T-helper 1 cell (primary cell): ENCODE measurements at places on chromosomes 2 and 18.

DNA sequence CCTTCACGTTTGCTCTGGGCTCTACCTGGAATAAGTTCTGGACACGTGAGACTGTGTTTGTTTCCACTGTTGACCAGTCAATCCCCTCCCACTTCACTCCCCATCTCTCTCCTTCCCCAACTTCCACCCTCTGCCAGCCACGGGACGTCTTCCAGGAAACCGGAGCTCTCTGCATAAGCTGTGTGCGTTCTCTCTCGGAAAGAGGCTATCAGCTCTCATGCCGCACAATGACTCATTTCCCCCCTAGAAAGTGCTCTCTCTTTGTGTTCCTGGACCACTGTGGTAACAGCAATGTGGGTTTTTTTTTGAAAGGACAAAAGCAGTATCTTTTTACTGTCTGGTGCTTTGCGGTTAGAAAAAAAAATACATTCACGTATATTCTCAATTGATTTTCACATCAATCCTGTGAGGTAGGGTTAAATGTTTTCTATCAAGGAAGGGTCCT lies 10.2 kb downstream of the PROKR1 start:
- no peak for DNase-seq

DNA sequence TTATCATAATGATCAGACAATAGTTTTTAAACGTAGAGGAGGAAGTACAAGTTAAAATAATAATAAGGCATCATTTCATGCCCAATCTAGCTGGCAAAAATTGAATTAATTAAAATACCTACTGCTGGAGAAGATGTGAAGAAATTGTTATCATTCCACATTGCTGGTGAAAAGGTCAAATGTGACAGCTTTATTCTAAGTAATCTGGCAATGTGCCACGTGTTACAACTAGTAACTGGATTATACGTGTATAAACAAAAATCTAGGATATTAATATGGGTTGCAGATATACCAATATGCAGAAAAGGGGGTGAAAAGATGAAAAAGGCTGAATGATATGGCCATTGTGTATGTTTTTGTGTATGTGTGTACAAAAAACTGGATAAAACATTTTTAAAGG lies 32.4 kb downstream of the SMAD2 start:
- DNase-seq: no peak

DNA sequence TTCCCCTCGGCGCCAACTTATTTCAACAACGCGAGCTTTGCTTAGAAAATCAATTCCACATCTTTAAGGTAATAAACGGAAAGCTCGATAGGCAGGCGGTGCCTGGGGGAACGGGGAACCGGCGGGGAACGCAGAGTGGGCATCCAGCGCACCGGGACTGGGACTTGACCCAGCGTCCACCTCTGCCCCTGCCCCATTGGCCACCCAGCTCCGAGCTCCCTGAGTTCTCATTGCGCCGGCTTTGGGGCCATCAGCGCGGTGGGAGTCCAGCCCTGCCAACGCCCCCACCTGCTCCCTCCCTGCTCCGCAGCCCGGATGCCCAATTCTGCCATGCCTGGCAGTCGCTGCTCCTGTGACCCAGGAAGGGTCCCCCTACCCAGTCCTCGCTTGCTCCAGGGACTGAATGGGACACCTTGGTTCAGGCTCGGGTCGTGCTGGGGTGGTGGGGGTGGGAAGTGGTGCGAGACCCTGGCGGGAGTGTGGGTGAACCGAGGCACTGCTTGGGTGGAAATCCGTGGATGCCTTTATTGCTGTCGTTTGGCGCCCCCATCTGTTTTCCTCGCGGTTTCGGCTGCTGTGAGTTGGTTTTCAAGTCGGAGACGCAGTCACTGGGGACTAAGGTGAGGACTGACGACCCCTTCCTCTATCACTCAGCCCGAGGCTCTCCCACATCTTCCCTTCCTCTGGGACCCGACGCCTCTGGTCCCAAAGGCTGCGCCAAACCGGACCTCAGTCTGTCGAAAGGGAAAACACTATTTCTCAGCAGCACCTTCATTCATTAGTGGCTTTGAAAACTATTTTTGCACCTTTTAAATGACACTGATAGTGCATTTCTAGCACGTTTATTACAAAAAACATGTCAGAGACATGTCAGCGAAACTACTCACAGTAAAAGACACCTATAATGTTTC lies 2.4 kb upstream of the EVX2 start:
- no peak for DNase-seq

DNA sequence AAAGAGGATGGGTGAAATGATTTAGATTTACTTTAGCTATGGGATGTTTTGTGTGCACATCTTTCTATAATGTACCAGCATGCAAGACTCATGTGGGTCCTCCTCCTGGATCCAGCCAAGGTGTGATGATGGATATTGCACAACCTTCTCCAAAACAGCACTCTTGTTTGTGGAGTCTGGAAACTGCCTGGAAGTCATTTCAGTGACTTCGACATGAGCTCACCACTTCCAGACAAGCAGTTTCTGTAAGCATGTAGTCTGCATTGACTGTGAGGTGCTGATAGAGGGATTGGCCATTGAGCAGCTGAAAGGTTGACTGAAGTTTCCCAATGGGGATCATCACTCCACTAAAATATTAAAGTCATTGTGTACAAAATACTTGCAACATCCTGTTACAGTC lies 154.0 kb downstream of the TRIB2 start:
- DNase-seq: no peak

DNA sequence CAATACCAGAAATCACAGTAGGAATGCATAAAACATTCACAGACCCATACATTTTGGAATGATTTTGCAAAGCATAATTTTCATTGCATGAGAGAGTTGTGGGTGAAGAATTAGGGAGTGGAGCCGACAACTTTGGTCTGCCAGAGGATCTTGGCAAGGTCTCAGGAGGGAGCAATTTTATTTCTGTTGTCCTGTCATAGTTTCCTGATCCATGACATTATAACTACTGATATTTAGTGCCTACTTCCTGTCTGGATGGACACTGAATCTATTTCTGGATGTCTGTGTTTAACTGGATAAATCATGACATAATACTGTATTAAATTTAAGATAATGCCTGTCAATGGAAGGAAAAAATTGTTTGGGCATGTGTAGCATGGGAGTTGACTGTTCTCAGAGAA lies 2.4 kb downstream of the ITGA4 start:
- DNase-seq: no peak

GRCh38 chr2:157874348-157874747 lies 1.8 kb downstream of the ACVR1 start:
- DNase-seq: no peak

DNA sequence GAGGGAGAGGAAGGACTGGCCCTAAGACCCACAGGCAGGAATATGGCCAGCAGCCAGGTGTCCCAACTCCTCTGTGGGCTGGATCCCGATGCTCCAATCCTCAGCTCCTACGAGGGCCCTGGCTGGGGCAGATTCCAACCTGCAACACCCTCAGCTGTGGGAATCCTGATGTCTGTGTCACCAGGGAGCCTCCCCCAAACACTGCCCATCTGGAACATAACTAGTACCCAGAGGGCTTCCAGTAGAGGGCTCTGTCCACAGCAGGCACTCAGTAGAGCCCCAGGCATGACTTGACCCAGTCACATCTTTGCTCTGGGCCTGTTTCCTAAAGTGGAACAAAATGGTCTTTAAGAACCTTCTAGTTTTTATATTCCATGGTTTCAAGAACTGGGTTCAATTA lies 20.6 kb upstream of the LOXHD1 start:
- DNase-seq: no peak

DNA sequence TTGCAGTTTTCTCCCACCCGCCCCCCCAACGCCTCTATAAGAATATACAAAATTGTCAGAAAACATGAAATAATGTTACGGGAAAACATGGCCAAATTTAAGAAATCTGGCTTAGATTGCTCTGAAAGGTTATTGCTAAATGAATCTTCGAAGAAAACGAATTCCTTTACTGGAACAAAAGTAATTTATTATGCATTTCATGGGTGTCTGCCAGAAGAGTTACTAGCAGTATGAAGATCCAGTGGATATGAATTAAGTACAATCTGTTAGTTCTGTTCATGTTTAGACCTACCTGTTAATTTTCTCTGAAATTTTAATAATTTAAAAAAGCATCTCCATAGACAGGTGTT lies 21.9 kb downstream of the GATA6 start:
- no peak for DNase-seq

DNA sequence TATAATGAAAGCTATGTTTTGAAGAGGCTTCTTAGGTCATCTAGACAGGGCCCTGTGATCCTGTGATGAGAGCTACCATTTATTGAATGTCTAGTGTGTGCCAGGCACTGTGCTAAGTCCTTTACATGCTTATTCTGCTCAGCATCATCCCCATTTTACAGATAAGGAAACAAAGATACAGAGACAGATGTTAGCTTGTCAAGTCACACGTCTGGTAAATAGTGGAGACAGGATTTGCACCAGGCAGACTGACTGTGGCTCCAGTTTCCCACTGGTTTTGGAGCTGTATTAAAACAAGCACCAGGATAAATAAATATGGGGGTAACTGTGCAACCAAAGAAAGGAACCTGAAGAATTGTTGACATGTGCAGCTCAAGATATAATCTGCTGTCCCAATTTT lies 19.2 kb upstream of the EML6 start:
- no peak for DNase-seq

DNA sequence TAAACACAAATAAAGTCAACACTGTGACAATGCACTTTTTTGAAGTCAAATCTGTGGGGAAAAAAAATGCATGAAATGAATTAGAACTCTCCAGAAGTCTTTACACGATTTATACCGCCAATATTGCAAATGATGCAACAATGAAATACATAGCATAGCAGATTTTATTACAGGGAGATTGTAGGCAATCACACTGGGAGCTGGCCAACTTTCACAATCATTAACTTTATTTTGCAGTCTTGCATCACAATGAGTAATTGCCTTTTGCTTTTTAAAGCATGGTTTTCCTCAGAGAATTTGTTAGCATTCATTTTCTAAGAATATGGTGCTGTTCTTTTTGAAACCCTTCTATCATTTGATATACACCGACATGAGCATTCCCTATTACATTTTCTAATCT lies 366.4 kb upstream of the FSIP2 start:
- DNase-seq: no peak

DNA sequence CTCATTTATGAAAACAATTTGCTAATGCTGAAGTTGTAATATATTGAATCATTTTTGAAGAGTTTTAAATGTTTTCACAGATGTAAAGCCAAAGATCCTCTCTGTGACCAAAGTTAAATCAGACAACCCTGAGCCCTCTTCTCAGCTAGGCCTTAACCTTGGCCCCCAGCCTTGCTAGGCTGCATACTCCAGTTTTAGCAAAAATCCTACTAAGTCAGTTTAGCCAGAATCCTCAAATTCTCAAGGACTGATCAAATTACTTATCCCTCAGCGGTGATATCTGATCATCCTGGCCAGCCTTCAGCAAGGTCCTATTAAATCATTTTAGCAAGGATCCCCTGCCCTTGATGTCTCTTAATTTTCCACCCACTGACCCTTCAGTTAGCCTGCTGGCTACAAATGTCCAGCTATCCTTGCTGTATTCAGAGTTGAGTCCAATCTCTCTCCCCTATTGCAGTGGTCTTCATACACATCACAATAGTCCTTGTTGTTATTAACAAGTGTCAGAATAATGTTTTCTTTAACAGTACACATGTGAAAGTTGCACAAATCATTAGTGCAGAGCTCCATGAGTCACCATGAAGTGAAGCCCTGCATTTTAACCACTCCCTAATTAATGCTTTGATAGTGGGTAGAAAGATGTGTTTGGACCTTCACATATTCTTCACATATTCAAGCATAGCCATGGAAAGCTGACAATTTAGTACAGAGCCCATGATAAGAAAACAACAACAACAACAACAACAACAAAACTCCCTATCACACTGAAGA lies 206.4 kb downstream of the NBAS start:
- DNase-seq: no peak

GRCh38 chr2:70498054-70498453 lies 55.6 kb downstream of the TGFA start:
- no peak for DNase-seq

DNA sequence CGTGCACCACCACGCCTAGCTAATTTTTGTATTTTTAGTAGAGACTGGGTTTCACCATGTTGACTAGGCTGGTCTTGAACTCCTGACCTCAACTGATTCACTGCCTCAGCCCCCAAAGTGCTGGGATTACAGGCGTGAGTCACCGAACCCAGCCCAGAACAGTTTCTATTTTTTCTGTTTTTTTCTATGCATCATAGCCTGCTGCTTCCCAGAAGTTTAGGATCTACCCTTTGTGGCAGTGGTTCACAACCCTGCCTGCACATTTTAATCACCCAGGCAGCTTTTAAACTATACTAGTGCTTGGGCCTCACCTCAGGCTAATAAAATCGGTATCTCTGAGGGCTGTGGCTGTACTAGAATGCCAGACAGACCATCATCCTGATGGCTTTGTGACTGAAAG lies 39.7 kb upstream of the SOCS6 start:
- no peak for DNase-seq

- DNase-seq: no peak
Observed at GRCh38 chr18:32072321-32072720, 19.4 kb upstream of the RNF138 start.

GRCh38 chr2:172251231-172251630 lies 148.5 kb upstream of the DLX2 start:
- no peak for DNase-seq

DNA sequence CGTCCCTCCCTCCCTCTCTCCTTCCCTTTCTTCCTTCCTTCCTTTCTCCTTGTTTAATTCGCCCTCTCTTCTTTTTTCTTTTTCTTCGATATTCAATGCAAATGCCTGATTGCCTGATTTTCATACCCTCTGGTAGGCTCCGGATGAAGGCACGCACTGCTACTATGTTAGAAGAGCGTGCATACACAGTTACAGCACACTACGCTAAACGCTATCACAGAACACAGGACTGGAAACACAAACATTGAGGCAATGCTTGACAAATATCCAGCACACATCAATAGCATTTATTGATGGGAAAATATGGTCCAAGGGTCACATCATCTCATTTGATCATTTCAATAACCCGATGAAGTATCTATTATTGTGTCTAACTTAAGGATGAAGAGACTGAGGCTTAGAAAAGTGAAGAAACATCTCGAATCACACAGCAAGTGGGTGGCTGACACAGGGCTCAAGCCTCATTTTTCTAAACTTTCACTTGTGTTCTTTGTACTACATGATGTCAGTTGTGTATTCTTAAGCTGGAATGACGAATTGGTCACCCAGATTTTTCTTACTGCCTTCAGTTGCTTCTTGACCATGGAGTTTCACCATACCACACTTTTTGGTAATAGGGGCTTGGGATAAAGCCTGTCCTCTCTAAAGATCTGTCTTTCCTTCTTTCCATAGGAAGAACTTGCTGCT lies 101.8 kb downstream of the TRIB2 start:
- DNase-seq: no peak

DNA sequence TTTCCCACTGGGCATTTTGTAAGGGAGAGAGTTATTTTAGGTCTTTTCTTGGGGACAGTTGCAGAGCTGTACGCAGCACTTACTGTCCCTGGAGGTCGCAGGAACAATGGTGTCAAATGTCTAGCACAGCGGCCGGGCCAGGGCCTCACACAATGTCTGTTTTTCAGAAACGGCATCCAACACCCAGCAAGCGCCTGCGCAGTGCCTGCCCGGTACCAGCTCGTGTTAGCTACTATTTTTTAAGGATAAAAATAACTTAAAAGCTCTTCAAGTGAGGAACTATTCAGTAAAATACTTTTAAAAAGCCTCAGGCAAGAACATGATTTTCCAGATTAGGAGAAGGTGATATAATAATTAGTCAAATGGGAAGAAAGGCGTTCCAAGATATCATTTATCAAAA lies 90.0 kb downstream of the MBP start:
- DNase-seq: no peak

- DNase-seq: no peak
Observed at GRCh38 chr2:55030766-55031165, 19.5 kb downstream of the RTN4 start.
